Activated CD4-positive, alpha-beta T cell treated with anti-CD3 and anti-CD28 coated beads, Interleukin-2, Interleukin-6, amounts not matched to agents 100 ng/mL and 50 ng/mL, durations not matched to agents 16 hours and 8 hours (primary cell): ENCODE measurements at places on chromosomes 5 and 9.

GRCh38 chr5:141192110-141192725 lies at the start of gene PCDHB10:
Gene PCDHB10, plus strand, starts transcription at chr5:141192353. Its CDS starts 200 bp downstream, at chr5:141192553.
- peak; percentile 27 for DNase-seq

DNA sequence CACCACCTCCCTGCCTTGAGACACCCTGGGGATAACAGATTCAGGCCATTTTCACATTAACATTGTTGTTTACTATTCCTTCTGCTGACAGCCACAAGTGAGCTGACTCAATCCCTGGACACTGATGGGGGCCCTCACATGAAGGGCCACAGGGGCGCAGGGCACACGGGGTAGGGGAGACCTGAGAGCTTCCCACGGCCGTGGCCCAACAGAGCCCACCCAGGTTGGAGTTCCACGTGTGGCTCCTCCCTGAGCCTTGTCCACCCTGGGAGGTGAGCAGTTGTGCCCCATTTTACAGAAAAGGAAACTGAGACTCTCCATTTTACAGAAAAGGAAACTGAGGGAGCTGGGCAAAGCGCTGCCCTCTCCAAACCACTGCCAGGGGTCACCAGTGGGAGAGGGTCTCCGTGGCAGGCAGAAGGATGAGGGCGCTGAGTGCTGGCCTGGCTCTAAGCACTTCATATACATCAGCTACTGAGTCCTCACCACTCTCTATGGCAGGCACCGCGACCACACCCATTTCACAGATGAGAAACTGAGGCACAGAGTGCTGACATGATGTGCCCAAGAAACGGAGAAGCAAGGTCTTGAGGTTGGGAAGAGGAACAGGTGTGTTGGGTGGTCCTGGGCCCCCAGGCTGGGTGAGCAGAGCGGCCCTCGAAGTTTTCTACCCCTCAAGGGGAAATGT lies 2.3 kb downstream of the NINJ1 start:
- DNase-seq = no peak

DNA sequence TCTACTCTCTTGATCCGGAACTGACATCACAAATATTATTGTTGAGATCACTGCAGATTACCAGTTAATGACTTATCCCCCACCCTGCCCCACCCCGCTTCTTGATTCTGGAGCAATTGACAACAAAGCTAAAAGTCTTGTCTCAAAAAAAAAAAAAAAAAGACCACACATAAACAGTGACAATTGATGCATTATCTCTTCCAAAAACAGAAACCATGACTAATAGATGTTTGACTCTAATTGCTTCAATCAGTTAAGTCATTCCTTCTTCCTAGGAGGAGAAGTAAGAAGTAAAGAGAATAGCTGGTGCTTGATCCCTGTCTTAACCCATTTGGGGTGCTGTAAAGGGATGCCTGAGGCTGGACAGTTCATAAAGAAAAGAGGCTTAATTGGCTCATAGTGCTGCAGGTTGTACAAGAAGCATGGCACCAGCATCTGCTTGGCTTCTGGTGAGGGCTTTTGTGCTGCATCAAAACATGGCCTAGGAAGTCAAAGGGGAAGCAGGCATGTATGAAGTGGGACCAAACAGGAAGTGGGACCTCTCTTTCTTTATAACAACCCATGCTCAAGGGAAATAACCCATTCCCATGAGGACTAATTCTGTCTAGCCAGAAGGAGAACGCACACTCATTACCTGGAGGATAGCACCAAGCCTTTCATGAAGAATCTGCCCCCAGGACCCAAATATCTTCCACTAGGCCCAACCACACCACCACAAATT lies 158.7 kb downstream of the TMEM167A start:
- no peak for DNase-seq

- no peak for DNase-seq
These were observed 230.9 kb upstream of the KLF4 start for GRCh38 chr9:107720501-107720900.

- peak; percentile 31 for DNase-seq
These were observed 4.2 kb upstream of the HAVCR2 start for GRCh38 chr5:157113002-157113401.

DNA sequence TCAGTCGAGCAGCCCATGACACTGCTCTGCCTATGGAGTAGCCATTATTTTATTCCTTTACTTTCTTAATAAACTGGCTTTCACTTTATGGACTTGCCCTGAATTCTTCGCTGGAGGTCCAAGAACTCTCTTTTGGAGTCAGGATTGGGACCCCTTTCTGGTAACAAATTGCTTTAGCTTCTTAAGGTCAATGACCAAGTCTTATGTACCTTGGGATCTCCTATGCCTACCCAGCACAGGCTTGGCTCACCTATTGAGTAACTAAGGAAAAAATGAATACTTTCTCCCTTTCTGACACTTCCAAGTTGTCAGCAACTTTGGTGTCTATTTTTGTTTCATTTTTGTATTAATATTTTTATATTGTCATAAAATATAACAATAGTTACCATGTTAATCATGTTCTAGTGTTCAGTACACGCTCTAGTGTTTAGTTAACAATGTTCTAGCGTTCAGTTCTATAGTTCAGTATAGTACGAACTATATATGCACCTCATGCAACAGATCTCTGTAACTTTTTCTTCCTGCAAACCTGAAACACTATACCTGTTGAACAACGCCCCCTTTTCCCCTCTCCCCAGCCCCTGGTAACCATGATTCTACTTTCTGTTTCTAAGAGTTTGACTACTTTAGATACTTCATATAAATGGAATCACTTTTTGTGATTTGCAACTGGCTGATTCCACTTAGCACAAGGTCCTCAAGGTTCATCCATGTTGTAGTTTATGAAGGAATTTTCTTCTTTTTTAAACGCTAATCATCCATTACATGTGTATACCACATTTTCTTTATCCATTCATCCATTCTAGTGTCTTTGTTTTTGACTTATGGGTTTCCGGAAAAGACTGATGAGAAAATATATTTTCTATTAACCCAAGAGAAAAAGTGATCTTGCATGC lies 1.8 kb upstream of the RHOBTB3 start:
- DNase-seq = no peak

DNA sequence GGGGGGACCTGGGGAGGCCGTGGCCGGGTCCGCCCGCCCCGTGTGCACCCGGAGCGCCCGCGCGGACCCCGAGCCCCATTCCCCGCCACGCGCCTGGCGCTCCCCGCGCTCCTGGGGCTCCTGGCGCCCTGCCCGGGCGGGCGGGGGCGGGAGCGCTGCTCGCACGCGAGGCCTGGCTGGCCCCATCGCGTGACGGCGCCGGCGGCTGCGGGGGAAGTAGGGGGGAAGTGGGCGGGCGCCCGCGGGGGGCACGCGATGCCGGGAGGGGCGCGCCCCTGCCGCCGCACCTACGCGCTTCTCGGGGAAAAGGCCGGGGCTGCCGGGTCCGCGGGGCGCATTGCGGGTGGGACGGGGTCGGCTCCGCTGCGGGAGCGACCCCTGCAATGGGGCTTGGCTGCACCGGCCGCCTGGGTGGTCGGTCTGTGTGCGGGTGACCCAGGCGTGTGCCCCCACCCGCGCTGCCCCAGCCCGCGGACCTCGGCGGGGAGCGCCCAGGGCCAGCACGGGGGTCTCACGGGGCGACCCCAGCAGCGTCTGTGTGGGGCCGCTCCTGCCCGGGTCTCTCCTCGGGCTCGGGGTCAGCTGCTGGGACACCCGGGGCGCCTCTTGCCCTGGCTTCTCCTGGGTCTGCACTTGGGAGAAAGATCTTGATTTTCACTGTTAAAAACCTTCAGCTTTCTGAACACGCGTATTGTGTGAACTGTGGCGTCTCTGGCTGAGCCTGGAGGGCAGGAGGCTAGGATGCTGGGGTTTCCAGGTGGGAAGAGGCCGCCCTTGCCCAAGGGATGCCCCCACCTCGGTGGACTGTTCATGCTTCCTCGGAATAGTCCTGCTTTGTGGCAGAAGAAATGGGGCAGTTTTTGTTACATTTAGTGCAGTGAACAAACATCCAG lies 52.4 kb downstream of the AHRR start:
- peak; percentile 89 for DNase-seq

DNA sequence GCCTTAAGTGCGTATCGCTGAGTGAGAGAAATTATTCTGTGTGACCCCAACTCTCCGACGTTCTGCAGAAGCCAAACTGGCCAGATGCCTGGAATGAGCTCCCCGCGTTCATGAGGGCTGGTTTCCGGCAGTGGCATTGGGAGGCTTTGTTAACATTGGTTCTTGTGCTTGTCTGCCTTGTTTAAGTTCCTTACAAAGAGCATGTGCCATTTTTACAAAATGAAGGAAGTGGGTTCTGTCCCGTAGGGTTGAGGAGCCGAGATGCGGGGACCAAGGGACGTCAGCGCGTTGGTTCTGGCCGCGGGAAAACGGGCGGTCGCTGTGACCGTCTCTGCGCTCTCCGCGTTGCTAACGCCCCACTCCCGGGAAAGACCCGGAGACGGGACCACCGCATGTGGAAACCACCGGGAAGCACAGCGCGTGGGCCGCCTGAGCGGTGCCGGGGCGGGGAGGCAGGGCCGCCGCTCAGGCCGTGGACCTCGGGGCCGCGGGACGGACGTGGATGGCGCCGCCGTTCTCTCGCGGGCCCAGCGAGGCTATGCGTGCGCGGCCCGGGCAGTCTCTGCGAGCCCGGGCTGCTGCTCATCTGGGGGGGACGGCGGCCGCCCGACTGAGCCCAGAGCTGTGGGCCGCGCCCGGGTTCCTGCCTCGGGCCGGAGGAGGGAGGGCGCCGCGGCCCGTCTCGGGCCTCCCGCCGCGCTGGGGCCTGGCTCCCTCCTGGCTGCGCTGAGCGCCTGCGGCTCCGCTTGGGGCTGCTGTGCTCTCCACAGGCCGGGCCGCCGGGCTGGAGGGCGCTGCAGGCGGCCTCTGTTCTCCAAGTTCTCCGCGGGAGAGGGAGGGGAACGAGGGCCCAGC lies 13.4 kb downstream of the RABL6 start:
- no peak for DNase-seq

GRCh38 chr5:101430551-101430950 lies 527.5 kb upstream of the ST8SIA4 start:
- DNase-seq = no peak

DNA sequence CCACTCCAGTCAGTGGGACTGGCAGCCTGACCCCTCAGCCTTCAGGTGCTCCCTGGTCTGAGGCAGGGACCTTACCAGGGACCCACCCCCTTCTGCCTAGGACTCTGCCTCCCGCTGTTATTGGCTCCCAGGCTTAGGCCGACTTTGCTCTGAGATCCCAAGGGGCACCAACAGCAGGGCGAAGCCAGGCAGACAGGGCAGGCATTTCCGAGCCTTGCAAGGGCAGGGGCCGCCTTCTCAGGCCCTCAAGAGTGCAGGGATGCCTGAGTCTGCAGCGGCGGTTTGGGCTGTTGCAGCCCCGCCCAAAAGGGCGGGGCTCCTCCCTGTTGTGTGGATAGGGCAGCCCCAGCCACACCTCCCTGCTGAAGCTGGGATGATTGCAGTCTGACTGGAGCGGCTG lies 644.6 kb downstream of the PRR16 start:
- no peak for DNase-seq
